OCI-LY7 (cell line): ENCODE measurements at places on chromosomes 7 and 10.

- no peak for DNase-seq
Measured at GRCh38 chr10:10873289-10873688, 144.4 kb upstream of the CELF2 start.

GRCh38 chr7:106329971-106330733 is 45.4 kb upstream of the NAMPT start:
- no peak for DNase-seq

DNA sequence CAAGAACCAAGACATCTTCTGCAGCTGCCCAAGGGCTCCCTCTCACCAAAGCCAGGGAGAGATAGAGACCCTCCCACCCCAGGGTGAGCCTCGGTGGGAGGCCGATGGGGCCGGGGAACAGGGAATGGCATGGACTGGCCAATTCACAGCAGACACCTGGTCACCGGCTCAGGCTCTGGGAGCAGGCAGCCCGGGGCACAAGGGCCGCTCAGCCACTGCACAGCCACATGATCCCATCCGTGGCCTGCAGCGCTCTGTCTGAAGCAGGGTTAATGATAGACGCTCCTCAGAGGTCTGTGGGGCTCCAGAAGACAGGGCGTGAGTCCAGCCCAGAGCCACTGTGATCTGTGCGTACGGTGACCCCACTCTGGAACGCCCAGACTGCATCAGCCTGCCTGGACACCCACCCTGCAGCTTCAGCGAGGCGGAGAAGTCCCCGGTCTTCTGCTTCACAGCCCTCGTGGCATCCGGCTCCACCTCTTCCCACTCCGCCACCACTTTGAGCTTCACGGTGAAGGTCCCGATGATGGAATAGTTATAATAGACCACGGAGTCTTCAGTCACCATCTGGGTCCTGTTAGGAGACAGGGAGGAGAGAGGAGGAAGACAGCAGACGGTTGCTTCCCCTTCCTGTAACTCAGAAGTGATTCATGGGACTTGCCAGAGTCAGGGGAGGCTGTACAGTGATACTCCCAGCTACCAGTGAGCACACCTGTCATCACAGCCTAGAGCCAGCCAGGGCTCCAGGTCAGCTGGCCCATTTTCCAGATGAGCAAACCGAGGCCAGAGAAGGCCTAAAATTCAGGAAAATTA is 14.0 kb downstream of the TMEM130 start:
- DNase-seq, result no peak

GRCh38 chr10:91220954-91221675 is 652 bp downstream of the PCGF5 start:
- peak; percentile 66 for DNase-seq

- DNase-seq, result no peak
Measured at GRCh38 chr10:55550236-55550635, 749.2 kb upstream of the PCDH15 start.

GRCh38 chr10:131159771-131160170 is 151.8 kb downstream of the TCERG1L start:
- DNase-seq, result no peak
